Tibial nerve (tissue), 4 donors: ENCODE measurements at places on chromosomes 2 and 18. TPM values are rescaled to one million over a fixed set of nuclear protein-coding genes. Genes with fewer than 3 reads are reported as not detected.

DNA sequence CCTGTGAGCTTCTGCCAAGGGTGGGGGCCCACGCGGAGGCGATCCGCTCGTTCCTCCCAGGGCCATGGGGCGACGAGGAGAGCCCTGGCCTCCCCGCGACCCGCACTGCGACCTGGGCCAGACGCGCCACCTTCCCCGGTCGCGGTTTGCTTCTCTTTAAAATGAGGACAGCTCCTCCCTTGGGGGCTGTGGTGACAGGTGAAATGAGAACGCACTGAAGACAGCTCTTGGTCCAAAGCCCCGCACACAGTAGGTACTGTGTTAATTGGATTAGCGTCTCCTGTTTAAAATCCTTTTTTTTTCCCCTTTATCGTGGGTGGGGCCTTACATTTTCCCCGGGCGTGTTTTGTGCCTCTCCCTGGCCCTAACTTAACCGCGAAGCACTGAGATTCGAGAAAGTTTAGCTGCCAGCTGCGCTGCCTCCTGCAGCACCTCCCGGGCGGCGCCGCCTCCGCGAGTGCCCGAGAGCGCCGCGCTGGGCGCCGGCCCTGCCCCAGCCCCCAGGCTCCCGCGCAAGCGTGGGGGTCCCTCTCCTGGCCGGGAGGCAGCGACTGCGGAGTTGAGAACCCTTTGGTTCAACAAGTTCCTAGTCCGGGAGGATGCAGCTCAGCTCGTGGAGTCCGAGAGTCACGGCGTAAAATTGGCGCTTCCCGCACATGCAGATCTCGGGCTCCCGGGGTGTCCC, 1.1 kb downstream of the HPCAL1 start:
- peaks cover 20% of the 10 kb centered on the region for H3K4me1 ChIP-seq
- H3K4me3 ChIP-seq = peak overlapping the region; percentile 84
- DNase-seq = no peak

GRCh38 chr2:120761911-120762310, 26.2 kb downstream of the GLI2 start:
- H3K27ac ChIP-seq = no peak overlapping the region
- H3K4me1 ChIP-seq = peaks cover 20% of the 10 kb centered on the region
- no peaks in the 10 kb centered on the region for H3K36me3 ChIP-seq
- H3K4me3 ChIP-seq = no peak overlapping the region
- no peaks in the 10 kb centered on the region for H3K27me3 ChIP-seq

- H3K27me3 ChIP-seq = no peaks in the 10 kb centered on the region
- DNase-seq = no peak
- no peak overlapping the region for H3K4me3 ChIP-seq
Measured at GRCh38 chr2:218623366-218623705, 15.6 kb downstream of the PLCD4 start.

DNA sequence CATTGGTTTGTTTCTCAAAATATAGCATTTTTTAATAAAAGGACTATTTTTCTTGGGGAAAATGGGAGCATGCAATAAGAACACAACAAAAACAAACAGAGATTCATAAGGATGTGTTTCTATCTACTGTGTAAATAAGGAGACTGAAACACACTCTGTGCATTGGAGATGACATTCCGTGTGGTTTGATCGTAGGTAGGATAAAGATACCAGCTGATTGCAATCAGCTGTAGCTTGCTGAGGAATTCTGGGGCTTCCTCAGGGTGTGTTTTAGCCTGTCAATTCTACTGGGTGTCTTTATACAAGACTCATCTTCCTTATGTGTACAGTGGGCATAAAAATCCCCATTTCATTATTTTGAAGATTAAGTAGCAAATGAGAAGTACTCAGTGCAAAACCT, 591.6 kb downstream of the DSC3 start:
- no peak overlapping the region for H3K27ac ChIP-seq
- no peak overlapping the region for H3K4me3 ChIP-seq
- no peaks in the 10 kb centered on the region for H3K4me1 ChIP-seq
- DNase-seq = no peak
- no peaks in the 10 kb centered on the region for H3K27me3 ChIP-seq
- H3K36me3 ChIP-seq = no peaks in the 10 kb centered on the region

- H3K4me1 ChIP-seq = no peaks in the 10 kb centered on the region
- H3K4me3 ChIP-seq = no peak overlapping the region
- DNase-seq = peak; percentile 69
- peaks cover 28% of the 10 kb centered on the region for H3K27me3 ChIP-seq
- no peaks in the 10 kb centered on the region for H3K36me3 ChIP-seq
Measured at GRCh38 chr2:130332271-130333073, 10.2 kb upstream of the IMP4 start.

- no peak overlapping the region for H3K27ac ChIP-seq
- H3K27me3 ChIP-seq = no peaks in the 10 kb centered on the region
- H3K4me3 ChIP-seq = no peak overlapping the region
- no peaks in the 10 kb centered on the region for H3K36me3 ChIP-seq
- no peak for DNase-seq
- H3K4me1 ChIP-seq = peaks cover 37% of the 10 kb centered on the region
Measured at GRCh38 chr2:152413228-152414030, 78.5 kb downstream of the FMNL2 start.

- no peaks in the 10 kb centered on the region for H3K27me3 ChIP-seq
- DNase-seq = no peak
- H3K4me3 ChIP-seq = no peak overlapping the region
- no peaks in the 10 kb centered on the region for H3K4me1 ChIP-seq
- H3K27ac ChIP-seq = no peak overlapping the region
Measured at GRCh38 chr2:219775506-219775905, 148.1 kb downstream of the SLC4A3 start.

GRCh38 chr2:130385709-130386108, 29.9 kb downstream of the PTPN18 start:
- H3K27ac ChIP-seq = no peak overlapping the region
- DNase-seq = no peak
- H3K4me1 ChIP-seq = peaks cover 39% of the 10 kb centered on the region
- H3K36me3 ChIP-seq = no peaks in the 10 kb centered on the region

- no peak overlapping the region for H3K4me3 ChIP-seq
- H3K27ac ChIP-seq = no peak overlapping the region
- no peaks in the 10 kb centered on the region for H3K27me3 ChIP-seq
Measured at GRCh38 chr18:49730951-49731391, 82.4 kb downstream of the ACAA2 start.

DNA sequence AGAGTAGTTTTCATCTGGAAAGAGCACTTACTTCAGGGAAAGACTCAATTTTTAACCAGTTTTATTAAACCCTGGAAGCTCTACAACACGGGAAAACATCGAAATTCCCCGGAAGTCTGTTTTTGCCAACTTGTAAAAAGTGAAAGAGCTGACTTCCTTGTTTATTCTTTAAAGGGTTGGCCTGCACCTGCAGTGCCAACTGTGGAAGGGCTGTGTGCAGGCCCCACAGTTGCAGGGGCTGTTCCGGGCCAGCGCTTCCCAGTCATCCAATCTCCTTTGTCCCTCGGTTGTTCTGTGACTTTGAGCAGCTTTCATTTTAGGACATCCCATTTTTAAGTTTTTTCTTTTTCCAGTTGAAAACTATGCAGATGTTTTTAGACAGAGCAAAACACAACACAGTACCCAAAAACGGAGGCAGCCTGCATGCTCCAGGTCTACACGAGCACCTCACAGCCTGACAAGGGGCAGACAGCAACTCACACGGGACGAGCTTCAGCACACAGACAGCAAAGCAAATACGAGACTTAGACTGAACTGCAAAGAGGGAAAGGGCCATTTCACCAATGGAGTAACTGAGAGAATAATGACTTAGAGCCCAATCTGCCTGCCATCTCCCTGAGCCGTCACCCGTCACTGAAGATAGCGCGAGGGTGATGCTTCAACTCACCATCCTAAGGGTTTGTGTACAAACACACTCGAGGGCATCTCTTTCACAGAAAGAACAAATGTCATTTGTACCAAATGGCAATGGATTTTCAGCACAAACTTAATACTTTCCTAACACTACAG, 70.6 kb downstream of the EMILIN2 start:
- H3K27me3 ChIP-seq = no peaks in the 10 kb centered on the region
- H3K36me3 ChIP-seq = peaks cover 17% of the 10 kb centered on the region
- no peaks in the 10 kb centered on the region for H3K4me1 ChIP-seq
- no peak overlapping the region for H3K4me3 ChIP-seq

- no peak overlapping the region for H3K27ac ChIP-seq
- no peaks in the 10 kb centered on the region for H3K27me3 ChIP-seq
- H3K4me1 ChIP-seq = no peaks in the 10 kb centered on the region
- no peak overlapping the region for H3K4me3 ChIP-seq
Measured at GRCh38 chr2:184041077-184041476, 557.3 kb upstream of the ZNF804A start.

- DNase-seq = no peak
- H3K27ac ChIP-seq = no peak overlapping the region
- no peak overlapping the region for H3K4me3 ChIP-seq
- H3K27me3 ChIP-seq = no peaks in the 10 kb centered on the region
- no peaks in the 10 kb centered on the region for H3K36me3 ChIP-seq
- no peaks in the 10 kb centered on the region for H3K4me1 ChIP-seq
Measured at GRCh38 chr2:208101716-208102631, 22.4 kb downstream of the CRYGD start.

DNA sequence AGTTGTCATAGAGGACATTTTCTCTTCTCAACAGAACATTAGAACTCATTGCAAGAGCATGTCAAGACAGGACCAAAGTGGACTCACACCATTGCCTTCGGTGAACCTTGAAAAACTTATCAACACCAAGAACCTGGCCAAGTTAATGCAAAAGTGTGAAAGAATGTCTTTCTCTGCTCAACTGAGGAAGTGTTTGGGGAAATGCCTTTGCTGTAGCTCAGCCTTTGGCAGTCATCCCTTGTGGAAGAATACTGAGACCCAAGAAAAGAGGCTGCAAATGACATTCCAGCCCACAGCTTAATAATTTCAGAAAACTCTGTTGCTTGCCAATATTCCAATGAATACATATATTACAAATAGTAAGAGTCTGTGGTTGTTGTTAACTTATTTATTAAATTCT, 728.8 kb upstream of the PIK3C3 start:
- H3K36me3 ChIP-seq = no peaks in the 10 kb centered on the region
- H3K4me3 ChIP-seq = no peak overlapping the region
- no peaks in the 10 kb centered on the region for H3K27me3 ChIP-seq
- no peaks in the 10 kb centered on the region for H3K4me1 ChIP-seq
- DNase-seq = no peak

GRCh38 chr2:239824046-239824694, 201.0 kb downstream of the NDUFA10 start:
- H3K36me3 ChIP-seq = no peaks in the 10 kb centered on the region
- no peaks in the 10 kb centered on the region for H3K27me3 ChIP-seq
- DNase-seq = no peak
- H3K4me3 ChIP-seq = no peak overlapping the region

GRCh38 chr2:183349091-183349490, 224.8 kb downstream of the NUP35 start:
- DNase-seq = no peak
- no peaks in the 10 kb centered on the region for H3K36me3 ChIP-seq
- no peaks in the 10 kb centered on the region for H3K4me1 ChIP-seq
- H3K4me3 ChIP-seq = no peak overlapping the region
- H3K27ac ChIP-seq = no peak overlapping the region
- H3K27me3 ChIP-seq = no peaks in the 10 kb centered on the region

DNA sequence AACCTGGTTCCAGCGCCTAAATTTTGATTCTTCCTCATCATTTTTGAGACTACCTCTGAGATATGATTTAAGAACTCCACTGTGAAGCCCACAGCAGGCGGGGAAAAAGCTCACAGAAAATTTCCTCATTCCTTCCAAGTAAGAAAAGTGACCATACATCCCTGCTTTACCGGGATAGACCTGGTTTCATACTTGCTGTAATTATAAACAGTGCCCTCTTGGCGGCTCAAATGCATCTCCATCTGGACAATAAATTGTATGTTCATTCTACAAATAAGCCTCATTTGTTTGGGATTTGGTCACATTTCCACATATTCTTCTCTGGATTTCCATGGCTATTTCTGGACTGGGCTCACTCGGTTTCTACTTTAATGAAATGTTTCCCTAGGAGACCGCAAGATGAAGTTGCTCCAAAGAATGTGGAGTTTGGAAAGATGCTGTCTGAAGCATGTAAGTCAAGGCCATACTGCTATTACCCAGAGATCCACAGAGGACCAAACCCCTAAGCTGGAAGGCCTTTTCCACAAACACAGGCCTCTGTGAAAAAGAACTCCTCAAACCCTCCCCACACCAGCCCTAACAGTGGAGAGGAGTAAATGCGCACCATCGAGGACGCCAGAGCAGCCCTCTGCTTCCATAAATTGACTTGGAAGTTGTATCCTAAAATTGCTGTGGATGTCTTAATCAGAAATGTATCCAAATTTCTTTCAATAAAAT, 13.9 kb downstream of the STAT1 start:
- peaks cover 100% of the 10 kb centered on the region for H3K36me3 ChIP-seq
- no peak for DNase-seq
- no peak overlapping the region for H3K27ac ChIP-seq
- no peaks in the 10 kb centered on the region for H3K4me1 ChIP-seq
- H3K4me3 ChIP-seq = no peak overlapping the region

GRCh38 chr2:168593713-168594112, 137.6 kb downstream of the CERS6 start:
- no peak overlapping the region for H3K27ac ChIP-seq
- DNase-seq = no peak
- H3K4me1 ChIP-seq = peaks cover 9% of the 10 kb centered on the region
- H3K36me3 ChIP-seq = no peaks in the 10 kb centered on the region

GRCh38 chr2:143955401-143956065, 564.4 kb downstream of the ZEB2 start:
- H3K4me1 ChIP-seq = peaks cover 3% of the 10 kb centered on the region
- H3K27me3 ChIP-seq = no peaks in the 10 kb centered on the region
- no peak overlapping the region for H3K27ac ChIP-seq

- H3K4me1 ChIP-seq = no peaks in the 10 kb centered on the region
- no peak overlapping the region for H3K4me3 ChIP-seq
- H3K27ac ChIP-seq = no peak overlapping the region
- no peak for DNase-seq
Measured at GRCh38 chr2:152246686-152247336, 71.2 kb upstream of the STAM2 start.

DNA sequence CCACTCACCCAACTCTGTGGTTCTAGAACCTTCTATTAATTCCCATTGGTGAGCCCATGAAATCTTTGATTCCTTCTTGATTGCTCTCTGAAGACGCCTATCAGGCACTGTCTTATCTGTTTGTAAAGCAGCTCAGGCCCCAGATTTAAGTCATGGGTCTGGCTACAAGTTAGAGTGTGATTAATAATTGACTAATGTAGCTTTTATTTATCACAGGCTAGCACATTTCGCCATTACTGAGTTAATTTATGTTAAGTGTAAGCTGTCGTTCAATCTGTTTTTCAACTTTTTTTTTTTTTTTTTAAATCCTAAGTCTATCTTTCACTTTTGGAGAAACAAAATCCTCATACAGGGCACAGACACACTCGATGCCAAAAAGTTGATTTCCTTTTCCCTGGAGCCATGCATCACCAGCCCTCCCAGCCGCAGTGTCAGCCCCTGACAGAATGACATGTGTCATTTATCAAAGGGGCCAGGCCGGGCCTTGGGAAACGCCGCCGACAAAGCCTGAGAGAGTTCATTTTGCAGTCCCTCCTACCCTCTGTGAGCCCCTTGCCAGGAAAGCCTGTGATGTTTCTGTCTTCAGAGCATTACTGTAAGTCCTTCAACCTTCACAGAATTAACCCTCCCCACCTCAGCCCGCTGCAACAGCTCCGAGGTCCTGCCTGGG, 15.8 kb downstream of the TSHZ1 start:
- no peaks in the 10 kb centered on the region for H3K27me3 ChIP-seq
- peaks cover 34% of the 10 kb centered on the region for H3K4me1 ChIP-seq
- no peak for DNase-seq
- peak overlapping the region; percentile 18 for H3K4me3 ChIP-seq
- H3K36me3 ChIP-seq = no peaks in the 10 kb centered on the region
- H3K27ac ChIP-seq = peak overlapping the region; percentile 9

The PDE11A gene
- not detected for total RNA-seq

The SLC35G4 gene
- total RNA-seq = not detected

The TCF4 gene
- 157 TPM for total RNA-seq

The GPR155 gene
- 16.8 TPM for total RNA-seq

The SLC66A2 gene
- total RNA-seq = 112 TPM

The C2orf81 gene
- total RNA-seq = 14.4 TPM

The ZNF521 gene
- total RNA-seq = 51.8 TPM

The FAM117B gene
- total RNA-seq = 9.2 TPM
